ENCODE measurements at places on chromosomes 7 and 10. TPM values are rescaled to one million over a fixed set of nuclear protein-coding genes. Genes with fewer than 3 reads are reported as not detected.

RBP4 gene
- 1.5 TPM for total RNA-seq

PVRIG gene
- not detected for total RNA-seq

SPDYE1 gene
- total RNA-seq = not detected

SEMA4G gene
- total RNA-seq = 15.9 TPM

TMEM26 gene
- total RNA-seq = not detected

ITIH5 gene
- 2.0 TPM for total RNA-seq

DNA sequence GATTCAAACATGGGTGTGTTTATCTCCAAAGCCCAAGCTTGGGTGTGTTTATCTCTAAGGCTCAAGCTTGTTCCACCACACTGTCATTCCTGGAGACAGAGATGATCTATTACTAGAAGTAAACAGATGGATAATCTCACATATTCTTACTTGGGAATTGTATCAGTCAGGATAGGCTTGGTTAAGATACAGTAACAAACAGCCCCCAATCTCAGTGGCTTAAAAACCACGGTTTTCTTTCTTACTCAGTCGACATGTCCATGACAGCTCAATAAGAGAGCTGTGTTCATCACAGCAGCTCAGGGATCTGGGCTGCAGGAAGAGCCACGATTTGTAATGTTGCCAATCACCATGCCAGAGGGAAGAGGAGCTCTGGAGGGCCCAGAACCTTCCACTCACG lies 38.5 kb upstream of the LOXL4 start:
- no peak overlapping the region for H3K27ac ChIP-seq
- peaks cover 15% of the 10 kb centered on the region for H3K4me1 ChIP-seq
- H3K27me3 ChIP-seq = no peaks in the 10 kb centered on the region
- peaks cover 9% of the 10 kb centered on the region for H3K36me3 ChIP-seq
- DNase-seq = no peak

DNA sequence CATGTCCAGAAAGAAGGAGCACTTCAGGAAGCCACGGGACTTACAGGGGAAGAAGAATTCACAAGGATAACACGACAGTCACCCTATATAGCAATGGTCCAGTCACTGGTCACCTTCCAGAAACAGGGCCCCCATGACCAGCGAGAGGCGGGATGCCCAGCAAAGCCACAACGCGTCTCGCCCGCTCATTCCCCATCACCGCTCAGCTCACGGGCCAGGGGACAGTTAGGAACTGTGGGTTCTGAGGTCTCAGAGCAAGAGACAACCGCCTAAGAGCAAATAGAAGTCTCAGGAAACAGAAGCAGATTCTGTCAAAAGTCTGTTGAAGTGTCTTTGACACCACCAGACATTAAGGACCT lies 71.9 kb downstream of the PROSER2 start:
- no peaks in the 10 kb centered on the region for H3K36me3 ChIP-seq
- H3K27me3 ChIP-seq = no peaks in the 10 kb centered on the region
- no peak for DNase-seq

DNA sequence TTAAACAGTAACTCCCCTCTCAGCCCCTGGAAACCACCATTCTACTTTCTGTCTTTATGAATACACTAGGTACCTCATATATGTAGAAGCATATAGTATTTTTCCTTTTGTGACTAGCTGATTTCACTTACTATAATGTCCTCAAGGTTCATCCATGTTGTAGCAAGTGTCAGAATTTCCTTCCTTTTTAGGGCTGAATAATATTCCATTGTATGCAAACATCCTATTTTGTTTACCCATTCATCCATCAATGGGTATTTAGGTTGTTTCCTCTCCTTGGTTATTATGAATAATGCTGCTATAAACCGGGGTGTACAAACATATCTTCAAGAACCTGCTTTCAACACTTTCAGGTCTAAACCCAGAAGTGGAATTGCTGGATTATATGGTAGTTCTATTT lies 125.3 kb downstream of the SGMS1 start:
- DNase-seq = no peak
- H3K27ac ChIP-seq = no peak overlapping the region
- peaks cover 33% of the 10 kb centered on the region for H3K4me1 ChIP-seq

DNA sequence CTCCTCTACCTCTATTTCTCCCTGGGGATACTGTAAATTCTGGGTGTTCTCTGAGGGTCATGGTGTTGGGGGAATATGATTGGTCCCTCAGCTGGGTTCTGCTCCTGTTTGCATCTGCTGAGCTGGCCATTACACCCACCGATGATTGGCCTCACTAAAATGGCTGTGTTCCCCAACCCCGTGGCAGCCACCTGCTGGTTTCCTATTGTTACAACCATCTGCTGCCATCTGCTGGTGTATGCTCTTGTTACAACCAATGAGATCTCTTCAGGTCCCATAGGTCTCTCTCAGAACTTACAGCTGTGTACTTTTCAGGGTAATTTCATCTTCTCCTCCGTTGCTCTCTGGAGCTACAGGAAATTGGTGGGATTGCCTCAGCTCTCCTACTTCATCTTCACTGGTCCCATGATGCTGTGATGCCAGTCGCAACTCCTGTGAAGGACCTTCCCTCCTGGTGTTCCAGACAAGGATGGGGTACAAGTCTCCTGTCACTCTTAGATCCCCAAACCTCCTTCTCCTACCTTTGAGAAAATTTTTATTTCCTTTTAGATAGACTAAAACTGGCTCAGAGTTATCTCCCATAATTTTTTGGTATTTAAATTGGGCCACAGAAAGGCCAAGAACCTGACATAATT lies 303.5 kb upstream of the SMIM30 start:
- H3K4me1 ChIP-seq = peaks cover 7% of the 10 kb centered on the region
- no peaks in the 10 kb centered on the region for H3K36me3 ChIP-seq
- H3K4me3 ChIP-seq = no peak overlapping the region
- no peaks in the 10 kb centered on the region for H3K27me3 ChIP-seq
- peak; percentile 79 for DNase-seq
- H3K27ac ChIP-seq = no peak overlapping the region

DNA sequence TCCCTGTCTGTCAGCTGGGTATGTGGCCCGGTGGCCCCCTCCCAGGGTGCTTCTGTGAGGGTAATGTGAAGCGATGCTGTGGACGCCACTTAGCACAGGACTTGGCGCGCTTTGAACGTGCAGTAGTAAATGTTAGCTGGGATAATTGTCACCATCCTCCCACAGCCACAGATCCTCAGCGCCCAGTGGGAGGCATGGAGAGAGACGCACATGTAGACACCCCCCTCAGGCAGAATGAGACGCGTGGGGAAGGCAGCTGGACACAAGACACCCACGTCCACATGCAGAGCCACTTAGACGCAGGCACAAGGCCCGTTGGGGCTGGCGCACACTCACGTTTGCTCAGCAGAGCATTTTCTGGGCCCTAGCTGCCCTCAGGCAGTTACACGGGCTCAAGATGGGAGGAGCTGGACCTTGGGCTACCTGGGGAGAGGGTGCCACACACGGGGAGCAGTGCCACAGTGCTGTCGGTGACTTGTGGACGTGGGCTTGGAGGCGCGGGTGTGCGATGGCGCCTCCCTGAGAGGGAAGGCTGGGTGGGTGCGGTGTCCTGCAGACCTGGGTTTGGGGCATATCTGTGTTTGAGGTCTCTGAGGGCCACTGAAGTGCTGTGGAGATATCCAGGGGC lies 26.4 kb downstream of the ADCYAP1R1 start:
- no peaks in the 10 kb centered on the region for H3K36me3 ChIP-seq
- H3K4me3 ChIP-seq = no peak overlapping the region
- H3K27me3 ChIP-seq = no peaks in the 10 kb centered on the region
- no peaks in the 10 kb centered on the region for H3K4me1 ChIP-seq
- DNase-seq = no peak

DNA sequence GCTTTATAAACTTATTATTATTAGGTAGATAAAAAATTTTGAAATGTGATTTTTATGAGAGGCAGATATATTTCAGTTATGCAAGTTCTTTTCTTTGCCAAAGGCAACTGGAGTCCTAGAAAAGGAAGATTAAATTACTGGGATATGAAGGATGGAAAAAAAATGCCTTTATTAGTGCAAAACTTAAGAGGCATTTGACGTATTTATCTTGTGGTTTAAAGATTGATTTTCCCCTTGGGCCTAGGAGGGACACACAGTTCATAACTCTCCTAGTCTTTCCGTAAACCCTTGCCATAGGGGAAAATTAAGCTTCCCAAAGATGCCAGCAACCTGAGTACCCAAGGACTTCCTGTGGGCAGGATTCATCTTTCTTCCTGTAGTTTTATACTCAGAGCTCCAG lies 3.1 kb upstream of the STEAP4 start:
- H3K4me1 ChIP-seq = peaks cover 21% of the 10 kb centered on the region
- H3K27ac ChIP-seq = no peak overlapping the region
- H3K36me3 ChIP-seq = peaks cover 8% of the 10 kb centered on the region
- no peak overlapping the region for H3K4me3 ChIP-seq

- H3K27ac ChIP-seq = no peak overlapping the region
- H3K36me3 ChIP-seq = no peaks in the 10 kb centered on the region
- peak overlapping the region; percentile 56 for H3K4me3 ChIP-seq
- DNase-seq = no peak
- H3K4me1 ChIP-seq = peaks cover 13% of the 10 kb centered on the region
Observed at GRCh38 chr10:117130862-117131375, 7.2 kb downstream of the VAX1 start.

- H3K4me1 ChIP-seq = no peaks in the 10 kb centered on the region
- H3K4me3 ChIP-seq = no peak overlapping the region
- no peaks in the 10 kb centered on the region for H3K27me3 ChIP-seq
- no peak for DNase-seq
- no peak overlapping the region for H3K27ac ChIP-seq
Observed at GRCh38 chr7:19023477-19023876, 94.0 kb downstream of the TWIST1 start.

DNA sequence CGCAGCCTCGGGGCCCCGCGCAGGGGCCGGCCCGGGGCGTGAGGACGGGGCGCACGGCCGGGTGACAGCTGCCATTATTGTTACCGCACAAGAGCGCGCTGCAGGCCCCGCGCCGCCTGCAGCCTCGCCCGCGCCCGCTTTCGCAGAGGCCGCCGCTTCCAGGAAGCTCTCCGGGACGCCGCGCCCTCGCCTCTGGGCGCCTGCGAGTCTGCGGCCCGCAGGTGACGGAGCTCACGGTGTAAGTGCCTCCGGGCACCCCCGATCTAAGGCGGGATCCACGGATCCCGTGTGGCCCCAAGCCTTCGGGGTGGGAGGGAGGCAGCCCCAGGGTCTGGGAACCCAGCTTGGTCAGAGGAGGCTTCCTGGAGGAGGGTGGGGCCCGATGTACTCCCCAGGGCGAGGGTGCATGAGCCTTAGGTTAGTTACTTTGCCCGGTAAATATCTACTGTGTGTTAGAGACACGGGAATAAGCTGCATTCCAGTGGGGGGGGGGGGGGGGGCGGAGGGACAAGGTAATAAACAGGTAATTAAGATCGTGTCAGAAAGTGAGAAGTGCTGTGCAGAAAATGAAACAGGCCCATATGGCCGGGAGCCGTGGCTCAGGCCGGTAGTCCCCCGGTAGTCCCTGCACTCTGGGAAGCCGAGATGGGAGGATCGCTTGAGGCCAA lies 638 bp downstream of the IQCE start:
- peaks cover 66% of the 10 kb centered on the region for H3K36me3 ChIP-seq
- H3K27me3 ChIP-seq = no peaks in the 10 kb centered on the region
- H3K4me1 ChIP-seq = peaks cover 47% of the 10 kb centered on the region

GRCh38 chr10:116741391-116742351 lies 695 bp downstream of the HSPA12A start:
- no peak for DNase-seq
- H3K36me3 ChIP-seq = peaks cover 5% of the 10 kb centered on the region
- H3K4me1 ChIP-seq = no peaks in the 10 kb centered on the region

DNA sequence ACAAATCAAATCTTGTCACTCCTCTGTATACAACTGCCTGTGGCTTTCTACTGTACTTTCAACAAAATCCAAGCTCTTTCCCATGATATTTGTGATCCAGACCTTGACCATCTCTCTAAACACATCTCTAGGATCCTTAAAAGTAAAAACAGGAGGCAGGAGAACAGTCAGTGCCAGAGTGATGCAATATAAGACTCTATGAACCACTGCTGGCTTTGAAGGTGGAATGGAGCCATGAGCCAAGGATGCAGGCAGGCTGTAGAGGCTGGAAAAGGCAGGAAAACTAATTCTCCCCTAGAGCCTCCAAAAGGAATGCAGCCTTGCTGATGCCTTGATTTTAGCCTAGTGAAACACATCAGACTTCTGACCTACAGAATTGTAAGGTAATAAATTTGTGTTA lies 45.5 kb upstream of the LRRN3 start:
- H3K4me1 ChIP-seq = peaks cover 9% of the 10 kb centered on the region
- no peak overlapping the region for H3K4me3 ChIP-seq
- H3K27me3 ChIP-seq = no peaks in the 10 kb centered on the region
- H3K36me3 ChIP-seq = no peaks in the 10 kb centered on the region

DNA sequence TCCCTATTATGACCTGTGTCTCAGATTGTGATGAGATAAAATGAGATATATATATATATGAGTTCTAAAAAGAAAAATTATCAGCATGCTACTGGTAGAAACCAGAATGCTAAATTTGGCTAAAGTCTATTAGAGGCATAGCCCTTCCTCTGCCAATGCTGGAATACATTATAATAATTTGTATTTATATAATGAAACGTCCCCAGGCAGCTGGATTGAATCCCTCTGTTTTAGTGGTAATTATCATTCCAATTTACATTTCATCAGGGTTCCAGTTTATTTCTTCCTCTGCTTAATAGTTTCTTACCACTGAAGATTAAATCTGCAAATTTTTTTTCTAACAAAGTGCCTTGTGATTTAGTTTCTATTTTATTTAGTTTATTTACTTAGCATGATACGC lies 71.8 kb upstream of the ABI1 start:
- no peak for DNase-seq
- H3K27ac ChIP-seq = no peak overlapping the region
- H3K4me1 ChIP-seq = no peaks in the 10 kb centered on the region
- peaks cover 12% of the 10 kb centered on the region for H3K27me3 ChIP-seq

- H3K4me3 ChIP-seq = peak overlapping the region; percentile 65
- H3K27me3 ChIP-seq = peaks cover 31% of the 10 kb centered on the region
- peak; percentile 15 for DNase-seq
- peak overlapping the region; percentile 63 for H3K27ac ChIP-seq
- H3K4me1 ChIP-seq = peaks cover 37% of the 10 kb centered on the region
- peaks cover 5% of the 10 kb centered on the region for H3K36me3 ChIP-seq
Observed at GRCh38 chr10:30185916-30186315, 126.5 kb upstream of the JCAD start.

DNA sequence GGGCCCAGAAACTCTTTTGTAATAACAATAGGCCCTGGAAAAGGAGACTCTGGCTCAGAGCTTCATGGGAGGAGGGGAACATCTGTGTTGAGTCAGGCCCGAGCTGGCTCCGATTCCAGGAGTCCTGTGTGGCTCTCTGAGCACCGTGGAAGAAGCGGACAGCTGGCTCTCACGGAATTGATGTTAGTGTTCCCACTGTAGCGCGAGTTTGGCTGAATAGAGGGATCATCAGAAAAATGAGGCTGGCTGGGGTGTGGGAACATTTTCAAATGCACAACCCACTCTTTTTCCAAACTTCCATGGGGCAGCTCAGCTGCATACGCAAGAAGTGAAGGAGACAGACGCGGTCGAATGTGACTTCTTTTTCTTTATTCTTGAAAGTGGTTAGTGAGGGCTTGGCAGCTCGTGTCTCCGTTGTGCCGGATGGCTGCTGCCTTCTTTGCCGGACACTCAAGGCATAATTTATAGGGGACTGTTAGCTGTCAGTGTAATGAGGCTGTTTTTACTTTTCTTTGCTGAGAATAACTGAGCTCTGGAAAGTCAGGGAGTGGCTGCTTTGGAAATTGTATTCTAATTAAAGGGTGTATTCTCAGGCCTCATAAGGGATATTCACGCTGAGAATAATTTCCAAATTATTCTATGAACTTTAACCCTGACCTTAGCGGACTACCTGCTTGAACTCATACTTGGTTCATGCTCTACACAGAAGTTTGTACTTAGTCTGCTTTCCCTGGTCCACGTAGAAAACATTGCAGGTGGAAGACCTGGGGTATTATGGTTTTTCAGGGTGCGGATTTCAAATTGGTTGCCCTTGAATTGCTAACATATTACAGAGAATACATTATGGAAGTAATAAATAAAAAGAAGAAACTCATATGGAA lies 23.1 kb downstream of the MDFIC start:
- DNase-seq = no peak
- H3K4me1 ChIP-seq = no peaks in the 10 kb centered on the region
- H3K36me3 ChIP-seq = no peaks in the 10 kb centered on the region
- no peaks in the 10 kb centered on the region for H3K27me3 ChIP-seq
- no peak overlapping the region for H3K4me3 ChIP-seq

Data from Calu3 (cell line).